Activated CD4-positive, CD25-positive, alpha-beta regulatory T cell treated with anti-CD3 and anti-CD28 coated beads, Interleukin-2, amount 50 U/mL, for 24 hours (primary cell): ENCODE measurements at places on chromosomes 3 and 15.

DNA sequence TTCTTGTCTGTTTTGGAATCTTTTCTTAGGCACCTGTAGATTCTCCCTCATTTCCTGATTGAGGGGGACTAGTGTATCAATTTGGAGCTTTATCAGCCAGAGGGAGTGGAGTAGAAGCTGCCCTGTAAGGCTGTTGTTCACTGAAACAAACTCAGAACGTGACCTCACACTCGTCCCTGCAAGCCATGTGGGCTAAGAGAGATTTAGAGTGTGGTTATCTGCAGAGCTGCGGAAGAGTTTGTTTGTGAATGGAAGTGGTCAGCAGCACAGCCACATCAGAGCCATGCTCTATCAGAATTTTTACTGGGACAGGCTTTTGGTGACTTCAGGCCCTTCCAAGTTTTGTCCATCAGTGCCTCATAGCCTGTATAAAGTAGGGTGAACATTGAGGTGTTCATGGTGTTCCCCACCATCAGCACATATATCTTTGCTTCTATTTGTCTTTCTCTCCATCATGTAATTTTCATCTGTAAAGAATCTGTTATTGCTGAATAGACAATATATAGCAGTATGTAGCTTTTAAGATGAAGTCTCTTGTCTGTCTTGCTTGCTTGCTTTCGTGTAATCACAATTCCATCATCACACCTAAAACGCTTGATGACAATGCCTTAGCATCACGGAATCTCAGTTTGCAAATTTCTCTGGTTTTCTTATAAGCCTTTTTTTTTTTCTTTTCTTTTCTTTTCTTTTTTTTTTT is 37.0 kb downstream of the LARS2 start:
- no peak for ATAC-seq

GRCh38 chr15:76566276-76566675 is 229.7 kb downstream of the ISL2 start:
- no peak for ATAC-seq

- no peak for ATAC-seq
Observed at GRCh38 chr3:167110901-167111300, 269.2 kb downstream of the ZBBX start.

- peak; percentile 43 for ATAC-seq
Observed at GRCh38 chr3:197117114-197117513, 87.5 kb upstream of the MELTF start.

- no peak for ATAC-seq
Observed at GRCh38 chr3:23696842-23697241, 108.9 kb upstream of the UBE2E1 start.

GRCh38 chr3:50611464-50612233 is at the start of gene CISH:
Gene CISH (minus strand): TSS chr3:50611774. CDS start chr3:50611650, 124 bp downstream.
- ATAC-seq, result peak; percentile 77

GRCh38 chr15:36370731-36371112 is 208.7 kb upstream of the CDIN1 start:
- ATAC-seq, result no peak

DNA sequence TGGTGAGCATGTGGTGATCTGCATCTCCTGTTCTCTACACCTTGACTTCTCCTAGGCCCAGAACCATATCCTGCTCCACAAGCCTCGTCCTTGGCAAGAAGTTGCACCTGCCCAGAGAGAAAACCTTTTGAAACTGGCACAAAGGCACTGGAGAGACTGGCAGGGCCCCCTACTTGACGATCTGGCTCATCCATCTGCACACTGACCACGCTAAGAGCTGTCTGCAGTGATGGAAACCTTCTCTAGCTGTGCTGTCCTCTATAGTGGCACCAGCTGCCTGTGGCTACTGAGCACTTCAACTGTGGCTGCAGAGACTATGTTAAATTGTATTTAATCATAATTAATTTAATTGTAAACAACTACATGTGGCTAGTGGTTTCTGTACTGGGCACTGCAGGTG is 26.2 kb upstream of the SRP14 start:
- ATAC-seq, result no peak

GRCh38 chr3:31142139-31142538 is 247.7 kb upstream of the GADL1 start:
- ATAC-seq, result no peak

DNA sequence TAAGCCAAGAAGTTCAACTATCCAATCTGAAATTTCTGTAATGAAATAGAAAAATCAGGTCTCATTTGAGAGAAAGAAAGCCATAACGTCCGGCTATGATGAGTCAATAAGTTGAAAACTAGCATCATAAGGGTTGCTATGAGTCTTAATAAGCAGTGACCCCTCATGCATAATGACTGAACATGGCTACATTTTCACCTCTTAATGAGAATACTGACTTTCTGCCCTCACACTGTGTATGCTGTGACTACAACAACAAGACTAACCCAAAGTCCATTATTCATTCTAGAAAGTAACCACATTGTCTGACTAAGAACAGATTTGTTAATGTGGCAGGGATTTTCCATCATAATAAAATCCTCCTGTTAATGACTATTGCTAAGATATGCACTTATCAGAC is 884.0 kb upstream of the CADM2 start:
- no peak for ATAC-seq

DNA sequence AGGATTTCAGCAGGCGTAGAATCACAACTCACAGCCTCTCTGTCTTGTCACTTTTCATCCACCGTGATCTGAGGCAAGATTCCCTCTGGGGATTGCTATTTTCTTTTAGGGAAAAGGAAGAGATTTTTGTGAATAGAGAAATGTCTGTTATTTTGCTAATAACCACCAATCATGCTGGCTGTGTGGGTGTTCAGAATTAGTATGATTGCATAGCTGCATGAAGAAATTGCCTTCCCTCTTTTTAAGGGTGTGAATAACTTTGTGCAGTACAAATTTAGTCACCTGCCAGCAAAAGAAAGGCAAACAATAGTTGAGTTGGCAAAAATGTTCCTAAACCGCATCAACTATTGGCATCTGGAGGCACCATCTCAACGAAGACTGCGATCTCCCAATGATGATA is 60.8 kb downstream of the KAT2B start:
- no peak for ATAC-seq

DNA sequence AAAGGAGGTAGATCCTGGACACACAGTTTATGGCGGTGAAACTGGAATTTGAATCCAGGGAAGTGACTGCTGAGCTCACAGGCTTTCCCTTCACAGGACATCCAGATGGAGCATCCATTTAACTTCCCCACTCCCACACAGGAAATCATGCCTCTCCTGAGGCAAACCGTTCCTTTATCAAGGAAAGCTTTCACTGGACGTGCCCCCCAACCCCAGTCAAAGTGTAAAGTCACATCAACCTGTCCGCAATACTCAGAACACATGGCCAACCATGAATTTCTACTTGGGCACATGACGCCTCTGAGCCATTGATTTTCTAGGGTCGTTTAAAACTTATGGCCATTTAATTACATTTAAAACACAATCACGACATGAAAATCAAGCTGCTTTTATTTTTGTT is 2.9 kb downstream of the PCOLCE2 start:
- ATAC-seq, result no peak

DNA sequence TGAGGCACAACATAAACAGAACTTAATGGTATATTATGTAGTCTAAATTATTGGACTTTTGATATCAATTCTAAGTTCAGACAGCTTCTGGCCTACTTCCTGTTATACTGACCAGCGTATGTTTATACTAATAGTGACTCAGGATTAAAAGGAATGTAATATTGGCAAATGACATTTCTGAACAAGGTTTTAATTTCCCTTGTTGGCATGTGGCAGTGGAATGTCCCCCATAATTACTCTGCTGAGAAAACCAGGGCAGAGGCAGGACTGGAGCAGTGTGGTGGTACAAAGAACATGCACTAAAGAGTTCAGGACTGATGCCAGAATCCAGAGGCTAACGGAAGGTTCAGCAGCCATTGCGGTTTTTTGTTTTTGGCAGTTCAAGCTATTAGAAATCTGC is 184.0 kb downstream of the KCNAB1 start:
- ATAC-seq, result no peak

DNA sequence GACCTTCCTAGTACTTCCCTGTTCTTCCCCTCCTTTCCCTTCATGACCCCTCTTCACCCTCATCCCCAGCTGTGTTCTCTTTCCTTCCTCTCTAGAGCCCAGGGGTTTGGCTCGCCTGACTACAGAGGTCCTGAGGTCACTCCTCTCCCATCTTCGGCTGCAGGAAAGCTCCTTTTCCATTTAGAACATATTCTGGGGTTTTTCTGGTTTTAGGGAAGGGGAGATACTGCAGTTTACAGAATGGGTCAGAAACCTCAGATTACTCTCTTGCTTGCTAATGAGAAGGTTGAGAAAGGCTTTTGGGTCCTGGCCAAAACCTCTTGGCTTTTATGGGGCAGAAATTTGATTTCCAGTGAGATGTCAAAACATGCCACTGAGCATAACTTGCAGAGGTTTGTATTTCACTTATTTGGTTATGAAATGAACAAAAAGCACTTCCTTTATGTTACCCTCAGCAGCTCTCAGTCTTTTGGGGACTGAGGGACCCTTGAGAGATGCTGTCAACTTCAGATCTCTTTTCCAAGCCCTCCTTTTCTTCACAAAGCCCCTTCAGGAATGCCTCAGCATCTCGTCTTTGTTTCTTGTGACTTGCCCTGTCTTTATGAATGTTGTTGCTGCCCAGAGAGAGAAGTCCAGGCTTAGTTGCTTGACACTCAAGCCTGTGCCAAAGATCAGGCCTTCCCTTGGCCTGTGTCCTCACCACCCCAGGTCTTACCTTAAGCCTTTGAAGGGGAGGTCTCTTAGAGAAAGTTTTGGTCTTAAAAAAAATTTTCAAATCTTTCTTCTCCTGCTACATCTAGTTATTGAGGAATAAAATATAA is 121.7 kb upstream of the TPM1 start:
- no peak for ATAC-seq

DNA sequence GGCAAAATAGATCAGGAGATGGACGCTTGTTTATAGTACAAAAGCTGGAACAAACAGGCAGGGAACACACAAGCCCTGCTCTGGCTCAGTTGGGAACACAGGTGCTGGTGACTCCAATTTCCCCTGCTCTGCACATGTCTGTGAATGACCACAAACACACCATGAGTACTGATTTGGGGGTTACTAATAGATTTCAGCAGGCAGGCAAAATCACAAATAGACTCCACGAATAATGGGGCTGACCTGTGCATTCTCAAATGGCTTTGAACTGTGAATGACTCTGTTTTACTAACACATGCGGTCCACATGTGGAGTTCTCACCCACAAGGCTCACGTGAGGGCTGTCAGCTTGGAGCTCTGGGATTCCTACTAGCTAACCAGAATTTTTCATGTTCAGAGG is 3.9 kb downstream of the RTP3 start:
- ATAC-seq, result no peak

- ATAC-seq, result no peak
Observed at GRCh38 chr15:36605604-36606263, 26.3 kb downstream of the CDIN1 start.
